ENCODE measurements at places on chromosomes 6 and 20.

DNA sequence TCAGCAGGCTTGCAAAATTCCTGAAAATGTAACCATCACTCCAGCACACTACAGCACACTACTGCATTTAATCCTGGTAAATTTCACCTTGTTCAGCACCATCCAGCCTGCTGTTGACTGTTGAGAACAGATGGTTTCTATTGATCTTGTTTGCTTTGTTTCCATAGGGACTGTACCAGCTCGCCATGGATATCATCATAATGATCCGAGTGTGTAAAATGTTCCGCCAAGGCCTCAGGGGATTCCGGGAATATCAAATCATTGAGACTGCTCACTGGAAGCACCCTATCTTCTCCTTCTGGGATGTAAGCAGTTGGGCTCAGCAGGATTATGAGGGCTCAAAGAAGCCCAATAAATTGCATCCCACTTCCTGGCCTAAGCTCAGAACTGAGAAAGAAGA lies 4.1 kb downstream of the CNBD2 start:
- no peak for DNase-seq

DNA sequence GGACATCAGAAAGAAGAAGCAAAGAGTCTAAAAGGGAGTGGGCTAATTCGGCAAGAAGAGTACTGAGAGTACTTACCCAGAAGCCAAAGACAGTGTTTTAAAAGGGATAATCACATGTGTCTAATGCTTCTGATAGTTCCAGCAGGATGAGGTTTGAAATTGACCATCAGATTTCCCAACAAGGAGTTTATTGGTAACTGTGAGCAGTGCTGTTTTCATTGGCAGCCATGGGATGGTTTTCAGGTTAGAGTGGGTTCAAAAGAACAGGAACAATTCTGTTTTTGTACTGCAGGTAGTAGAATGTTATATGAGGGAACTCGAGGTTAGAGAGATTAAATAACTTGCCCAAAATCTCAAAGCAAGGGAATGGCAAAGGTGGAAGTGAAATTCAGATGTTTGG lies 8.5 kb downstream of the RNF217 start:
- no peak for DNase-seq

DNA sequence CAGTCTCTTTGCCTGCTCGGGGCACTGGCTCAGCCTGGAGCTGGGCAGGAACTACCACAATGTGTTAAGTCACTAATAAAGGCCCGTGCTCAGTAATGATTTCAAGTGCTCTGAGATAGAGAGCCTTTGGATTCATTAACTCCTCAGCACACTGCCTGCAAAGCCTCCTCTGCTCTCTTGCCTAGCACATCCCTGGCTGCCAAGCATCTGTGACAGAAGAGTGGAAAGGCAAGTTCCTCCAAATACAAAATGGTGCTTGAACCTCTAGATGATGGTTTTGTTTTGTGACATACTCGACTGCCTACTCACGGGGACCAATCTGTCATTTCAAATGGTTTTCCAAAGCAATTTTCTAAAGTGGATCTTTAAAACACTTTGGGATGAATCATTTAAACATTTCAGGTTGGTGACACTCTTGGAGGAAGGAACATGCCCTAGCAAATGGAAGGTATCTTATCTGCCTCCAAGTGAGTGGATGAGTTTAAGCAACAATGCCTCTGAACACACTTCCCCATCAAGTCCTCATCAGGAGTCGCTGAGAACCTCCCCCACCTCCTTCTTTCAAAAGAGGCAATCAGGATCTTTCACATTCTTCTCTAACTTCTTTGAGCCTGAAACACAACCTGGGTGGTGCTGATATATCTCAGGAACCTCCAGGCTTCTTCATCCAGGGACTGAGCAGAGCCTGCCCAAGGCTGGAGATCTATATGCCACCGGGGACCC lies 35.8 kb downstream of the METTL24 start:
- no peak for DNase-seq

DNA sequence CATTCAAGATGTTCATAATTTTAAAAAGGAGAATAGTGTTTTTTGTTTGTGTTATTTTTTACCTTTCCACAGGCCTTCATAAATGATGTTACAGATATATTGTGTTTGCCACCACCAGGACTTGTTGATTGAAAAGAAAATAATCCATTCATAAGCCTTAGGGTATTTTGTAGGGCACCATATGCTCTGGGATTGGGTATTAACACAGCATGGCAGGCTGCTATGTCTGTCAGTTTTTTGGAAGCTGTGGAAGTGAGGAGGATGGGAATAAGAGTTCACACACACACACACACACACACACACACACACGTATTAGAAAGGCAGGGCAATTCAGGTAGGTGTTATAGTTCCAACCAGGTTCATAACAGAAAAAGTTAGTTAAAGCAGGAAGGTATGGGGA lies 237.9 kb downstream of the HDGFL1 start:
- no peak for DNase-seq

DNA sequence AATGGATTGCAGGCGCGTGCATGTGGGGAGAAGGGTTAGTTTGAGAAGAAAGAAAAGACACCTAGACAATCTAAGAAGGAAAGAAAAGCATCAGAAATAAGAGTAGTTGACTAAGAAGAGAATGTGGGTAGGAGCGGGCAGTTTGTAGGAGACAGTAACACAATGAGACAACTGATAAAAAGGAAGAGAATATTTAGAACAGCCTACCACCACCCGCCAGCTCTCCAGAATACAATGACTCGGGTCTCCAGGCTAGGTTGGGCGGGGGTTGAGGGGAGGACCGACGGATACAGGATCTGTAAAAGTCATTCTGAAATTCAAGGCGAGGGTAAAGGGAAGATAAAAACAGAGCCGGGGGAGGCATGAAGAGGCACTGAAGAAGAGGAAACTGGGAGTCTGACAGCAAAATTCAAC lies 712 bp downstream of the ABHD16A start:
- no peak for DNase-seq

GRCh38 chr20:52130406-52130805 lies 61.2 kb downstream of the ZFP64 start:
- no peak for DNase-seq

- DNase-seq: no peak
Measured at GRCh38 chr6:7129784-7130569, 22.2 kb downstream of the RREB1 start.

GRCh38 chr20:40953416-40953815 lies 75.2 kb upstream of the TOP1 start:
- DNase-seq: no peak

DNA sequence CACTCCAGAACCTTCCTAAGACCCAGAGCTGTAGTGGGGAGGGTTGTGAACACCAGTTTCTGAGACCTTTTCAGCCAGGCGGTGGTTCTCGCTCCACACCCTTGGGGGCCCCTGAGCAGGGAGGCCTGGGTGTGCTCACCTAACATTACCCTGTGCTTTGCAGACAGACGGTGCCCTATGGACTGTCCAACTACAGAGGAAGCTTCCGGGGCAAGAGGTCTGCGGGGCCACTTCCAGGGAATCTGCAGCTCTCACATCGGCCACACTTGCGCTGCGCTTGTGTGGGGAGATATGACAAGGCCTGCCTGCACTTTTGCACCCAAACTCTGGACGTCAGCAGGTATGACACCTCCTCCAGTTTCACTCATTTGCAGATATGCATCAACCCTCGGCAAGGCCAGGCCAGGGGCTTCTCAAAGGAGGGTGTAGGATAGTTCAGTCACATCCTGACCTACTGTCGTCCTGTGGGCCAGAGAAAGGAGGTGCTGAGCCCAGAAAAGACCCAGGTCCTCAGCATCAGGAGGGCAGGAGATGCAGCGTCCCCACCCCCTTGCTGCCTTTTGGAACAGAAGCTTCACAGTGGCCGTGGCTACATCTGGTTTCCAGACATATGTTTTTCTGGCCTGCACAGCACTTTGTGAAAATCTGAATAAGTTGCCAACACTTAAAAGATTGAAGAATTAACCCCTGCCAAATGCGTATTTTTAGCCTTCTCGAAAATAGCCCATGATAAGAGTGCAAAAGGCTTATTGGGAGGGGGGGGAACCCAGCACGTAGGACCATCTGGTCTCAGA lies 20.6 kb downstream of the EDN3 start:
- no peak for DNase-seq

DNA sequence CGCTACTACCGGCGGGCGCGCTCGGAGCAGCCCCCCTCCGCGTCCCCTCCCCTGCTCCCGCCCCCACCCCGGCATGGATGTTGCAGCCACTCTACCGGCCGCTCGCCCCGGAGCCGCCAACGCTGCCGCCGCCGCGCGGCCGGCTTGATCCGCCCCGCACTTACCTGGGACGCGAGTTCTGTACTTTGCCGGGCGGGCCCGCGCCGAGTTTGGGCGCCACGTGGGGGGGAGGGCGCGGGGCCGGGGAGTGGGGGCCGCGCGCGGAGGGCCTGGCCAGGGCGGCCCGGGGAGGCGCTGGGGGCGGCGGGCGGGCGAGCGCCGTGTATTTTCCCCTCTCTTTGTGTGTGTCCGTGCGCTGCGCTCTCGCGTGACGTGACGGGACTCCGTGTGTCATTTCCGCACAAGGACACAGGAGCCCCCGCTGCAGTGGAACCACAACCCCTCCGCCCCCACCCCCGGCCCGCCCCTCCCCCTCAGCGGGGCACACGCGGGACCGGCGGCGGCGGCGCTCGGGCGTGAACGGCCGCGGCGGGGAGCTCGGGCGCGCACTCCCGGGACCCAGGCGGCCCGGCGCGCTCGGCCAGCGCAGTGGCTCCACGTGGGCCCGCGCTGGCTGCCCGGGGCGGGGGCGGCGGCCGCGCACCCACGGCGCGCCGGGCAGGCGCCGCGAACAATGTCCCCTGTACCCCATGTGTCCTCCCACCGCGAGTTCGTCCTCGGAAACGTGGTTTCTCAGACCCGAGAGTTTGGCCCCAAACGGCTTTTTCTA lies at the start of gene BEND3:
BEND3 (minus strand) TSS at position 590 of the 769 bp plus-strand sequence. CDS start 16,230 bp downstream, outside the sequence.
- no peak for DNase-seq

DNA sequence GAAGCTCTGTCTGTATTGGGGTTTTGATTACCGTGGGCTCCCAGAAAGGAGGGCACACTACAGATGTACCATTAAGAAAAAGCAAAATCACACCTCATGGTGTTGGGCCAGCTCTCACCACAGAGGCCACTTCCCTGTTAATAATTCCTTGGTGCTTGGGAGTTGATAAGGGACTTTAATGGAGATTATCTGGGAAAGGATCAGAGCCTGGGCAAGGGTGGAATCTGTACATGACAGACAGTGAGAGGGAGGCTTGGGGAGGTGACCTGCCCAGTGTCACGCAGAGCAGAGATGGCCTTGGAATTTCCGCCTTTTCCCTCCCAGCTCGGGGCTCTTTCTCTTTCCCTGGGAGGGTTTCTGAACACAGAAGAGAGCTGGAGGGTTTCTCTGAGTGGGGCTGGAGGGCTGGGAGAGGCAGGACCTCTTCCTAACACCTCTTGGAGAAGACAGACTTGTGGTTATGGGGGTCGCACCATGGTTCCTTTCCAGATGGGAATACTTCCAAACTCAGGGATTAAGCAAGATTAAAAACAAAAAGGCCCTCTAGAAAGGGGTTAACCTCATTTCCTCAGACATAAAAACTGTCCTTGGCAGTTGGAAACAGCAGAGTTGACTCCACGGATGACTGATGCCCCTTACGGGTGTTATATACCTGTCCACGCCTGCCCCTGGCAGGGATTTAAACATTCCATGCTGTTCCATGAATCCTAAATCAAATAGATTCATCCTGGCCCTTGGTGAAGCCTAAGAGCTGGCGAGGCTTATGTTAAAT lies 16.8 kb upstream of the KCNK16 start:
- no peak for DNase-seq

GRCh38 chr6:169503422-169504152 lies 198.2 kb downstream of the WDR27 start:
- no peak for DNase-seq

DNA sequence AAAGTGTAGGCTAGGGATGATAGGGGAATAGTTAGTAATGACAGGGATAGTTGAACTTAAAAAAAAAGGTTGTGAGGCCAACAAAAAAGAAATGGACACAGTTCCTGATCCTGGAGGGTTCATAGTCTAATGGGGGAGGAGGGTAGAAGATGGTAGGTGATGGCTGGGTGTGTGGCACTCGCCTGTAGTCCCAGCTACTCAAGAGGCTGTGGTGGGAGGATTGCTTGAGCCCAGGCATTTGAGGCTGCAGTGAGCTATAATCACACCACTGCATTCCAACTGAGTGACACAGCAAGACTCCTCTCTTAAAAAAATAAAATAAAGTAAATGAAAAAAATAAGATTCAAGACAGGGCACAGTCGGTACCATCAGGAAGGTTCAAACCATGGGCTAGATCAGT lies 2.4 kb upstream of the MICB start:
- DNase-seq: no peak

GRCh38 chr6:135088818-135089809 lies 34.5 kb upstream of the HBS1L start:
- DNase-seq: no peak

DNA sequence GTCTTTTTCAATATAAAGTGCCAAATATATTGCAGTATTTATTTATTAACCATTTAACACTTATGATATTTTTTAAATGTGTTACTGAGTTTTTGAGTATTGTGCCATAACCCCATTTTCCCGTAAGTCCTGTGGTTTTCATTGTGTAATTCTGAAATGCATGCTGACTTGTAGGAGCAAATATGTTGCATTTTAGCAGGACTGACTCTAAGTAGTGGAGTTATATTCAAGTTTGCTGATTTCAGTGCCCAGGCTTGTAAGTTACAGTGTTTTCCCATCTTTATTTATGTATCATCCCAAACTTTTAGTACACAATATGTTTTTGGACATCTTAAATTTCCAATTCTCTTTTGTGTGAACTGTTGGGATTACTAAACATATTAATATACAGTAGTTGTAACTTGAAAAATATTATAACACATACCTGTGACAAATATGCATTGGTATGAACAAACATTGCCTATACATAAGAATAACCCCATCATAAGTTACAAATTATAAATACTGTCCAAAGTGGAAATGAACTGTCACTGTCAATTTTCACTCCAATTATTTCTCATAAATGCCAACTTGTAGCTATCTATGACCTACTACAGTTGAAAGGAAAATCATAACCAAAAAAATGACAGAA lies 179.3 kb upstream of the RUNX2 start:
- DNase-seq: no peak

DNA sequence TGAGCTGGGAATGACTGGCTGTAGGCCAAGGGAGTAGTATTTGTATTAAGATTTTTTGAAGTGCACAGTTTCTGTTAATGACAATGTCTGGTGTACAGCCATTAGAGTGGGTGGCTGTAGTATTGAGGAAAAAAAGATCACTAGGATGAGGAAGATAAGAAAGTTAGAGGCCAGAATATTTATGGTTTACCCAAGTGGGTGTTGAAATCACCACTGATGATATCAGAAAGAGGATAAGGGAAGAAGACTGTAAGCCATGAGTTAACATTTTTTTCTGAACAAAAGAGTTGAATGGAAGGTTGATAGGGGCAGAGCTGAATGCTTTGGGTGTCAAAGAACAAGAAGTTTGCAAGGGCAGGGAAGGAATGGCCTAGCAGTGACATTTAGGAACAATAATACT lies 104.7 kb downstream of the PRDM13 start:
- DNase-seq: no peak

GRCh38 chr20:36333841-36334240 lies 27.7 kb downstream of the DLGAP4 start:
- DNase-seq: no peak

GRCh38 chr6:17311595-17312311 lies 30.6 kb downstream of the RBM24 start:
- DNase-seq: no peak

All from T1000 (cell line).